ENCODE measurements at places on chromosomes 6 and 20. TPM values are rescaled to one million over a fixed set of nuclear protein-coding genes. Genes with fewer than 3 reads are reported as not detected.

GRCh38 chr6:39992861-39993622 is 58.8 kb upstream of the MOCS1 start:
- DNase-seq = no peak

DNA sequence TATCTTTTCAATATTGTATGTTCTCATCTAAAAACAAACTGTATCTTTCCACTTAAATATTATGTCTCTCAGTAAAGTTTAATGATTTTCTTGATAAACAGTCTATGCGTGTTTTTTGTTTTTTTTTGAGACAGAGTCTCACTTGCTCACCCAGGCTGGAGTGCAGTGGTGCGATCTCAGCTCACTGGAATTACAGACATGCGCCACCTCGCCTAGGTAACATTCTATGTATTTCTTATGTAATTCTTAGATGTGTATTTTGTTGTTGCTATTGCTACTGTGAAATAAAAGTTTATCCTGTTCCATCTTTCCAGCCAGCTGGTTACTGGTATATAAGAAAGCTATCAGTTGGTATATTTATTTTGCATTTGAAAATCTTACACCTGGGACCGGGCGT is 29.4 kb downstream of the ABHD12 start:
- no peak for DNase-seq

DNA sequence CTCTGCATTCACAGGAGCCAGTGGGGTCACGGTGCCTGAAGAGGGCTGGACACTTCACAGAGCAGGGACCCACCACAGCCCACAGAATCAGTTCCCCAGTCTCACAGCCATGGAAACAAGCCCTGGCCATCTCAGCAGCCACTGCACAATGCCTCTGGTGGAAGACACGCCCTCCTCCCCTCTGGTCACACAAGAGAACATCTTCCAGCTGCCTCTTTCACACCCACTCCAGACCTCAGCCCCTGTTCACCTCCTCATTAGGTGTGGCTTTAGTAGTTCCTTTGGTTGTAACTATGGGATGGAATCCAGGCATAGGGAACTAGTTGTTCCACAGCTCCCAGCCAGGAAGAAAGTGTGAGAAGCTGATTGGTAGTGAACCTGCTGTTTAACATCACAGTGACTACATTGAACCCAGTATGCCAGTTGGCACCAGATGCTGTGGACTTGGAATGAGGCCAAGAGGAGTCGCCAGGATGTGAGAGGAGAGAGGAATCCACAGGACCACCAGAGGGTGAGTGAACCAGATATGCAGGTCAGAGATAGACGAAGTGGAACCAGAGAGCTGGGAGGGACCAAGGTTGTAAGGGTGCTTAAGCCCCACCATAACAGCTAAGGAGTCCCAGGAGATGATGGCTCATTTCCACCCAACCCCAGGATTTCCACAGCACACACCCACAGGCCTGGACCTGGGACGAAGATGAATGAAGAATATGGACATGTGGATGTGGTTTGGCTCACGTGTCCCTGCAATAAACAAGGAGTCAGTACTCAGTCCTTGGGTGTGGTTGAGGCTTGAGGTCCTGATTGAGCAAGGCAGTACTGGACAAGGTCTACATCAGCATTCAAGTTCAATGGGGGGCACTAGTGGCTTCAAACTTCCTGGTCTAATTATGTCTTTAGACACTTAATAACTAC is 8.8 kb upstream of the BTN3A3 start:
- DNase-seq = no peak

- DNase-seq = no peak
Observed at GRCh38 chr6:10964684-10965083, 77.8 kb downstream of the SYCP2L start.

GRCh38 chr20:64155258-64156135 is 8.8 kb upstream of the MYT1 start:
- no peak for DNase-seq

DNA sequence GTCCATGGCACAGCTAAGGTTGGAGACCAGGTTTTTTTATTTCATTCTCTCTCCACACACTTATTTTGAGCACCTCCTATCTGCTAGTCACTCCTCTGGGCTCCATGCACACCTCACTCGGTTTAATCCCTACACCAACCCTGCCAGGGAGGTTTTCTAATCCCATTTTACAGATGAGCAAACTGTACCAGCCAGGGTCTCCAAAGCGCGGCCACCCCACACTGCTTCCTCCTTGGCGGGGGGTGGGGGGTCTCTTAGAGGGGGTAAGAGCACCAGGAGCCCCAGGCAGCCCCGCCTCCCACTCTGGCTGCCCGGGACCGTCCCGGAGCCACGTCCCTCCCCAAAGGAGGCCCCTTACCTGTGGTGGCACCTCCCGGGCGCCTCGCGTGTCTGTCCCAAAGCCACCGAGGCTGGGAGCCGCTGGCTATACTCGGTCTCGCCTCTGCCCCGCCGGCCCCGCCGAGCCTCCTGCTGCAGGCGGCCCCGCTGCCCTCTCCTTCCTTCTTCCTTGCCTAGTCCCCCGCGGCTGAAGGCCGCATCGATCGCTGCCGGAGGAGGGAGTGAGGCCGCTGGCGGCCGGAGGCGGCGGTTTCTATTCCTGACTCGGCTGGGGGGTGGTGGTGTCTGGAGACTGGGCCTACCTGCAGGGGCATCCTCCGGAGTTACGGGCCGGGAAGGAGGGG is at the start of gene KCNS1:
TSS of gene KCNS1 (minus strand) at position 565 of the 683 bp plus-strand sequence. CDS start 1,891 bp downstream, outside the sequence.
- DNase-seq = no peak

- DNase-seq = no peak
Observed at GRCh38 chr6:162179196-162179951, 548.2 kb downstream of the PRKN start.

- DNase-seq = no peak
Observed at GRCh38 chr6:2396846-2397630, 151.6 kb upstream of the GMDS start.

DNA sequence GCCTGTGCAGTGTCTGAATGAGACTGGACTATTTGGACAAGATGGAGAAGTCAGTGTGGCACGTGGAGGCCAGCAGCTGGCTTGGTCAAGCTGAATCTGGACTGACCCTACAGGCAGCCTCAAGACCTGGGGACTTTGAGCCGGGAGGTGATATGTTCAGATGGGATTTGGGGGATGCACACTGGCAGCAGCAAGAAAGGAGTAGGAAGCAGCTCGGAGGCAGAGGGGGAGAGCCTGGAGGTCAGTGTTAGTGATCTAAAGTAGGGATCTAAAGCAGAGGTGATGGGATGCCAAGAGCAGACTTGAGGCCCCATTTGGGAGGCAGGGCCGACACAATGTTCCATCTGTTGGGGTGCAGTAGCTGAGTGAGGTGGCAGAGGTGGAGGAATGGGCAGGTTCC is 2.8 kb downstream of the MAPK13 start:
- DNase-seq = no peak

DNA sequence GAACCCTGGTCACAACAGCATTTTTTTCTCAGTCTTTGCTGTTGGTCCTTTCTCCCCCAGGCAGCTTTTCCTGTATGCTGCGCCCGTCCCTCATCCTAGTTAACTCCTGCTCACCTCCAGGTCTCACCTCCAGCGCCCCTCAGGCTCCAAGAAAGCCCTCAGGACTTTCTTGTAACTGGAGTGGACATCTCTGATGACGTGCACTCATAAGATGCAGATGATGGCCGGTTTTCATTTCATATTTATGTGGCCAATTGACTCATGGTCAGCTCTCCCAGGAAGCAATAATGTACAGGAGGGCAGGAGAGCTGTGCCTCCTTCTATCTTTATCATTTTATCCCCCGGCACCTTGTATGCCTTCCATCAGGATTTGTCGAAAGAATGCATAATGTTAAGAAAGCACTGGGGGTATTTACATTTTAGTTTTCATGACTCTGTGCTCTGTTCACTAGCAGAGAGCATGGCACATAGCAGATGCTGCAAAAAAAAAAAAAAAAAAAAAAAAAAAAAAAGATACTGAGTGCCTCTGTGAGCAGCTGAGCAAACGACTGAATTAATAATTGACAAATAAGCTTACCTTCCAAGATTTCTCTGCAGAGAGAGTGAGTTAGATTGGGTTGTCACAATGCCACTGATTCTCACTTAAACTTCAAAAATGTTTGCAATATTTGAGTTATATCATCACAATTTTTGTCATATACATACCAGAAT is 170.2 kb downstream of the DOK5 start:
- no peak for DNase-seq

- peak; percentile 44 for DNase-seq
Observed at GRCh38 chr6:3838992-3839867, 9.9 kb upstream of the FAM50B start.

GRCh38 chr6:116370760-116371119 is at the start of gene DSE:
DSE (plus strand) TSS chr6:116370947; CDS start chr6:116399251, 28,304 bp downstream.
- peak; percentile 86 for DNase-seq

- DNase-seq = no peak
Observed at GRCh38 chr20:24360531-24360930, 108.9 kb upstream of the SYNDIG1 start.

- DNase-seq = no peak
Observed at GRCh38 chr6:139117734-139118133, 17.1 kb upstream of the HECA start.

DNA sequence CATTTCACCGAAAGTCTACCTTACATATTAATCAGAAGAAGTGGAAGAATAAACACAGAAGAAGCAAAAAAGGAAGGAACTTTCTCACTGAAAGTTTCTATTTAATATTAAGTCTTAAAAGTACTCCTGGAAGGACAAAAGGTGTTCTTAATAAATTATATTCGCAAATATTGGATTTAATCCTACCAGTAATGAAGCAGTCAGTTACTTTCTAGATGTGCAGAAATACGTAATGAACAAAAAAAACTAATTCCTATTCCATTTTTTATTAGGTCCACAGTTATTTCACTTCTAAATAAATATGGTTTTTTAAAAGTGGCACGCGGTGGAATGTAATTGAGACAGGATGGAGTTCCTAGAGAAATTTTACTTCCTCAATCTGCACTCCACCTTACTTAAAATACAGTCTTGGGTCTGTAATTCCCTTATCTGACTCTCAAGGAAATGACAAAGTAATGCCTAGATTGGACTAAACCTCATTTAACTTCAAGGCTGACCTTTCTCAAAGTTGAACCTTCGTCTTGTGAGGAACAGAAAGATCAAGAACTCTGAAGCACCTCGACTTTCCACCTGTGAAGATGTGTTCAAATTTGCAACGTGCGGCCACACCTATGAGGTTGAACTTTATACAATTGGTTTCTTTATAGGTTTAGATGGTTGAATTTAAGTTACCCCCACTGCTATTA is 1.1 kb upstream of the TRAM2 start:
- DNase-seq = no peak

DNA sequence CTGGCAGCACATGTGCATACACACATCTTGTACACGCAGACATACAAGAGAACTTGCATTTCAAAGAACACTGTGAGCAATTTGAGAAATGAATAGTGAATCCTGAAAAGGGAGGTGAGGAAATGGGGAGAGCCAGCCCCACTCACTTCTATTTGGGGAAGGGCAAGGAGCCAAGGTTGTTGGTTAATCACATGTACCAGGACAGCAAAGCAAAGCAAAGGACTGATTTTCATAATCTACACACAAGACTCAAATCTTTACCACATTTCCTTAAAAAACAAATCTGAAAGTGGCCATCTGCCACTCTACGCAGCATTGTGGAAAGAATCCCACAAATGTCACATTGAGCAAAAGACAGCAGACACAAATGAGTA is 35.0 kb upstream of the KIF16B start:
- no peak for DNase-seq

- DNase-seq = no peak
Observed at GRCh38 chr6:53847796-53848314, 53.0 kb downstream of the LRRC1 start.

- no peak for DNase-seq
Observed at GRCh38 chr6:89797317-89797716, 22.3 kb downstream of the MDN1 start.

DNA sequence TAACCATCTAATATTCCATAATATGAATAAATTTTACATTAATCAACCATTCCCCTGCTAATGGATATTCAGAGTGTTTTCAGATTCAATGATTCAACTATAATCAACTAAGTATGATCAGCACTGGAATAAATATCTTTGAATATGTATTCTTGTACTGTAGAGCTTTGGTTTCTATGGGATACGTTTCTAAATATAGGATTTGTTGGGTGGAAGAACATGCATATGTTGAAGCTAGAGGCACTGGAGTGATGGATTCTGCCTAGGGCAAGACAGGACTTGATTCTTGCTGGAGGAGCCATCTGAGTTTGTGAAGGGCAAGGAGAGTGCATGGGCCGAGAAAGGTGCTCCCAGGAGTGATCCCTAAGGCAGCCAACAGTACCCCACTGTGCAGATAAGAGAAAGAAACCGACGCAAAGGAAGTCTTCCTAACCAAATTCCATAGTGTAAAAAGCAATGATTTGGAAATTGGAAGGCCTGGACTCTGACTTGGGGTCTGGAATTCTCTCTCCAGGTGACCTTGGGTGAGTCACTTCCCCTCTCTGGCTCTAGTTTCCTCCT is 418.7 kb downstream of the PREX1 start:
- no peak for DNase-seq

GRCh38 chr6:136890194-136890839 is 31.8 kb upstream of the SLC35D3 start:
- DNase-seq = no peak

GRCh38 chr6:30005482-30005881 is 55.6 kb upstream of the POLR1H start:
- DNase-seq = no peak

GRCh38 chr20:24503352-24503931 is 34.0 kb downstream of the SYNDIG1 start:
- no peak for DNase-seq

- peak; percentile 41 for DNase-seq
Observed at GRCh38 chr6:64861039-64861651, 845.9 kb downstream of the EYS start.

GRCh38 chr6:106628658-106629102 is 618 bp downstream of the RTN4IP1 start:
- no peak for DNase-seq

Gene SLA2
- total RNA-seq = 0.39 TPM

Gene TM9SF4
- total RNA-seq = 26.9 TPM

Gene OR12D3
- total RNA-seq = not detected

Gene CFAP61
- total RNA-seq = not detected

Gene MCCD1
- not detected for total RNA-seq

Gene C6orf52
- not detected for total RNA-seq

Gene SLC2A4RG
- 95.9 TPM for total RNA-seq

Gene TSBP1
- not detected for total RNA-seq

Gene L3MBTL1
- total RNA-seq = 1.2 TPM

Gene SMLR1
- total RNA-seq = 16.4 TPM

All from right lobe of liver (tissue), 6 donors.